ENCODE measurements at places on chromosomes 16 and 17.

DNA sequence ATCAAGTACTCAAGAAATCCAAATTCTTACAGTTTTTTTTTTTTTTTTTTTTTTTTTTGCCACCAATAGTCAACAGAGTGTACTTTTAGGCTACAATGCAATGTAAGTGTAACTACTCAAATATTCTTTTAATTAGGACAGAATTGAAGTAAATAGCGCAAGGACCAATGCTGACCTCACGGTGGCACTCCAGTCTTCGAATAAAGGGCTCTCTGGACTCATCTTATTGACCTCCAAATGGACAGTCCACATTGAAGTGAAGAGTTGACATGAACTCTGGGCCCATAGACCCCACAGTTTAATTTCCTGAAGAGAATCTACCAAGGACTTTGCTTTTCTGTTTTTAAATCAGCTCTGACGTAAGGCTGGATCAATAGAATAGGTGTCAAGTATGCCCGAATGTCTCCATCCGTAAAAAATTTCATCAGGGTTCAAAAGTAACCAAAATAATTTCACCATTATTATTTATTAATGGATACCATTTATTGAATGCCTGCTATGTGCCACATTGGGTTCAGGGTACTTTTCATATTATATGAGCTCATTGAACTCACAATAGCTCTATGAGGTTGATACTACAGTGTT lies 7.3 kb upstream of the DDX52 start:
- DNase-seq = peak; percentile 10

GRCh38 chr16:63652091-63652490 lies 1469.8 kb downstream of the CDH11 start:
- no peak for DNase-seq

- DNase-seq = no peak
Measured at GRCh38 chr16:56388209-56388608, 37.1 kb downstream of the AMFR start.

DNA sequence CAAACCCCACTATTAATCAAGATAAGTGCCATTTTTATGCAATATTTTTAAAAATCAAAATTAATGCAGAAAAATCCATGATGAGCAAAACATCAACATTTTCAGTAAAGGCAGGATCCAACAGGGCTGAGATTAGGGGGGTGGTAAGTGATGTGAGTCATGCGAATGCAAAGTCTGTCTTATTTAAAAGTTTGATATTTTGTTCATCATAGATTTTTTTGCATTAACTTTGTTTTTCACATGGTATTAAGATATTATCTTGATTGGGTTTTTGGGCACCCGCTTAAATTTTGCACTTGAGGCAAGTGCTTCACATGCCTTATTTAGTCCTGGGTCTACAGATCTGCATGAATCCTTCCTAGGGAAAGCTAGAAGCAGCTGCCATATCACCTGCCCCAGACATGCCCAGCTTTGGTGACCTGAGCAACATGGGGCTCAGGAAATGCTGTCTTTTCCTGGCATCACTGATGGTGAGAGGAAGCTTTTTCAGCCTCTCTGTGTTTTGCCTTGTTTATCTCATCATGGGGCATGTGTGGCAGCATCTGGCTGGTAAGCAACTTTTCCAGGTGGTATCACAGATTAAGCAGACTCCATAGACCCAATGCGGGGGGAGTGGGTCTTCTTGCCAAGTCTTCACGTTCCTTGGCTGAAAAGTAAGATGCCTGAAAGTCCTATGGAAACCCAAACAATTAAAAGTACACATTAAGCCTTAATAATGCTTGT lies 57.6 kb upstream of the NFAT5 start:
- no peak for DNase-seq

GRCh38 chr17:73521376-73521775 lies 122.9 kb downstream of the SDK2 start:
- DNase-seq = no peak

DNA sequence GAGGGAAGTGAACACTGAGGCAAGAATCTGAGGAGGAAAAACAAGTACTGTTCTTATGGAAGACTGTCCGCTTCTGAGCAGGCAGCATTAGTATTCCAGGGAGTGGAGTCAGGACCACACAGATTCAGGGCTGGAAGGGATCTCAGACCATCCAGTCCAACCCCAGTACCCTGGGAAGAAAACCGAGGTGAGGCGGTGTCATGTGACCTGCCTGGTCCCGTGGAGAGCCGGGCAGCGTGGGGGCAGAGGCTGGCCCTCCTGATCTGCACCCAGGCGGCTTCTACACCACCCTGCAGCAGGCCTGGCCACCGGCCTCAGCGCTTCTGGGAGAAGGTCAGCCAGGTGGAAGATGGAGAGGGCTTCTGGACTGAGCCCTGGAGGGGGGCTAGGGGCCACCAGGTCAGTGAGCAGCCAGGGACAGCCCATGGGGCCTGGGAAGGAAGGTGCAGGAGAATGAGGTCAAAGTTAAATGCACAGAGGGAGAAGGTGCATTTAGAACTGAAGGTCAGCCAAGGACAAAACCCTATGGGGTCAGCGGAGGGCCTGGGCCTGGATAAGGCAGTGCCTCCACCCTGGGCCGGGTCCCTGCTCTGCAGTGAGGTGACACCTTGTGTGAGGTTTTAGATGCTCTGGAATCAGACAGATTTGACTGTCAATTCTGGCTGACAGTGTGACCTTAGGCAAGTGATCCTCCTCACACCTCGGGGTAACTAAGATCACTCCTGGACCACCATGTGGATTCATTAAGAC lies 45.9 kb downstream of the VAC14 start:
- DNase-seq = no peak

- DNase-seq = no peak
Measured at GRCh38 chr17:74387365-74388218, 20.3 kb downstream of the GPR142 start.

DNA sequence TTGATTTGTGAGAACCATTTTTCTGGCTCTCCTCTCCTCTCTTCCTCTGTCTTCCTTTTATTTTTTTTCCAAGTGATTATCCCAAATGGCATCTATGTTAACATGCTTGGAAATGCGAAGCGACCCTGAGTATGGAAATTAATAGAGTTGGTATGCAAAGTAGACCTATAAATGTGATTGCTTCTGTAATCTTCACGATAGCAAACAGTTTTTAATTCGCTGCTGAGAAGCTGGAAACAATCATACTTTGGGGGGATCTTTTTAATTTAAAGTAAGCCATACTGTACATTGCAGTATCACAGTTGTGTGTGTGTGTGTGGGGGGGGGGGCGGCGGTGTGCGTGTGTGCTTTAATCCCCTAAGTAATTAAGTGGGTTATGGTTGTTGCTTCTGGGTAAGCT lies 233.3 kb downstream of the CDH13 start:
- DNase-seq = no peak

DNA sequence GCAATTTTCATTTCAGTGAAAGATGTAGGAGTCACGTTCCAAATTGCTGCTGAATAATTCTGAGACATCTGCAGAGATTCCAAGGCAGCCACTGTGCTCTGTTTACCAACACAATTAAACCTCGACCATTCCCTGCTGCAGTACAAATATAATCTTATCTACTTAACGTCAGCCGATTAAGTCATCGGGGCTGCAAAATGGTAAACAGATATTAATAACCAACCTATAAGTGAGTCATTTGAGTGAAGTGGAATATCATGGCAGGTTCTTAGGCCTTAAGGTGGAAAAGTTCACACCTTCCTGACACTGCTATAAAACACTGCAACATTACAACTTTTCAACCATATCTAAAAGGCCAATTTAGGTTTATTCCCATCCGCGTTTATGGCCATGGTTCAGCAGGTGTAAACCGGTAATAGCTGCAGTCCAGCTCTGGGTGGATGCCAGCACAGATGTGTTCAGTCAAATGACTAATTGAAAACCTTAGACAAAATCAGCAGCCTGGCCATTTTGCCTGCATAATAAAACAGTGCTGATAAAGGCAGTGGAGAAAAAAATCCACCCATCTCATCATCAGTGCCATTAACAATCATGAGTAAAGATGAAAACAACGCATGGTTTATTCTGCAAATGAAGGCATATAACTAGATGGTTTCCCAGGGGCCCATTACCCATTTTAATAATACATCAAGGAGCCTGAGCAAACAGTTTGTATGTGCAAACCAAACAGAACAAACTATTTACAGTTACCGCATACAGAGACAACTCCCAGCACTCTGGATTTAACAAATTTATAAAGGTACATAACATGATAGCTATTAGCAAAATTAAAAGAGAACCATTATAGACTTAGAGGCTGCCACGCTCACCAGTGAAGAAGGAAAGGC lies 202.9 kb upstream of the IRX3 start:
- DNase-seq = no peak

DNA sequence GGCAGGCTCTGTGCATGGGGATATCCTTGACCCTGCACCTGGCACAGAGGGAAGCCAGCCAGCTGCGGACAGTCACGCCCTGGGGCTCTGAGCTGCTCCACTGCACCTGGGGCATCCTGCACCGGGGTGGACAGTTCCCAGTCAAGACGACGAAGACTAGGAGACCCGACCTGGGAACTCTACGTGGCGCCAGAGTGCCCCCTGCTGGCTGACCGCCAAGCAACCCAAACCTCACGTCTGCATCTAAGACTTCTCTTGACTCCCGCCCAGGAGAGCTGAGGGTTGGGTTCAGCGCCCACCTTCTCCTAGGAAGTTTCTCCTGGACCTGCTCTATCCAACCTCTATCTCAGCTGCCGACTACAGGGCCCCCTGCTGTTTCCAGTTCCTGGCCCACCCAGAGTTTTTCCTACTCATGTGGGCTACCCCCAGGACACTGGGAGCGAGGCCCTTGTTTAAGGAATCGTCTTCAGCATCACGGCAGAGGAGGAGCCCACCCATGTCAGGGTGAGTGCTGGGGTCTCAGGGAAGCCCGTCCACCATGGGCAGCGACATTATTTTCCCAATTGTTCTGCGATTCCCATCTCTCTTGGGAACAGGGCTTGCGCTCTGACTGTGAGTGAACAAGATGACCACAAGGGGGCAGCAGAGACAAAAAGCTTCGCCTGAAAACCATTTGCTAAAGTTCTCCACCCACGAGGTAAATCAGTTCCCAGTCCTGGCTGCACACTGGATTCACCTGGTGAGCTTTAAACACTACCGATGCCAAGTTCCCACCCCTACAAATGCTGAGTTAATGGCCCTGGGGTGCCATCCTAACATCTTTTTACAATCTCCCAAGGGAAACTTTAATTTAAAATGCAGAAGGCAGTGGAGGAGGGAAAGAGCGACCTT lies 29.3 kb downstream of the TLE7 start:
- DNase-seq = peak; percentile 13

DNA sequence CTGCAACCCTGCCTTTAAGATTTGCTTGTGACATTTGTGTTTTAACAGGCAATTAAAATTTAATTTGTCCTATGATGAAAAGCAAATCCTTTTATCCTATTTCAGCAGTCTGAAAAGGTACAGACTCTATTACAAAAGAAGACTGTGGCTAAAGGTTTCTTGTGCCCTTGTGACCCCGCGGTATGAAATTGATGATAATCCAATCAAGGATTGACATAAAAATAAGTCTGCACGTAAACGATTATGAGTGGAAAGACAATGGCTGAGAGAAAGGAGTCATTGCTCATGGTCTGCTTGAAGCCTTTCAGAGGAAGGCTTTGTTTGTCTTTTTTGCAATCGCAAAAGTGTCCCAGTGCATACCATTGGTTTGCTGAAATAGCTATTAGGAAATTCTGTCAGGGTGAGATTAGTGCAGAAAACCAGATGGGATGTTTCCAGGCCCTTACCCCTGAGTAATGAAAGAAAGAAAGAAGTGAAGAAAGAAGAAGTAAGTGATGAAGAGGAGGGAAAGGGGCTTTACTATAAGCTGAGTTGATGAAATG lies 867.8 kb upstream of the CDH8 start:
- no peak for DNase-seq

DNA sequence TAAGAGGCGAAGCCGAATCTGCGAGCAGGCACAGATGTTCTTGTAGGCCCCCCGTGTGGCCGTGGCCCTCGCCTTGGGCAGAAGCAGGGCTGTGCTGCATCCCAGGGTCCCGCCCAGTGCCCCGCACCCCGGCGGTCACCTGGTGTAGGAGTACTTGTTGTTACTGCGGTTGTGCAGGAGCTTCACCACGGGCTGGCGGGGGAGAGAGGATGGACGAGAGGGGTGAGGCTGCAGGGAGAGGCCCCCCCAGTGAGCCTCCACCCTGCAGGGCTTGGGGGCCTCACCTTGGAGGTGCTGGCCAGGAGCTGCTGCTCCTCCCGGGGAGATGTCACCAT lies 11.4 kb downstream of the ASPHD1 start:
- DNase-seq = no peak

- DNase-seq = no peak
Measured at GRCh38 chr16:69894676-69895075, 56.5 kb upstream of the CLEC18A start.

DNA sequence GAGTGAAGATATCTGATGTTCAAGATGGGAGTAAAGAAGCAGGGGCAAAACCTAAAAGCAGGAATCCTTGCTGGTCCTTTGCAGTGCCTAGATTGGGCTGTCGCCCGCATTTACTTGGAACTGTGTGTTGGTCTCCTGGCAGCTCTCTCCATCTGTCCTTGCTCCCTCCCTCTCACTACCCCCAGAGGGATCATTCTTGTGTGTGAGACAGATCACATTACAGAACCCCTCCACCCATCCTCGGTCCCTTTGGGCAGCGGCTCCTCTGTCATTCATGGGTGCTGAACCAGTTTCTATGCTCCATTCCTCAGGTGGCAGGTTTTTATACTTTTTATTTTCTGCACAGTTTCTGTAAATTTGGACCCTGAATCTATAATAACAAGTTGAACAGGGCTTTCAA lies 99.4 kb upstream of the MYOCD start:
- no peak for DNase-seq

- no peak for DNase-seq
Measured at GRCh38 chr16:51248217-51248616, 97.1 kb upstream of the SALL1 start.

DNA sequence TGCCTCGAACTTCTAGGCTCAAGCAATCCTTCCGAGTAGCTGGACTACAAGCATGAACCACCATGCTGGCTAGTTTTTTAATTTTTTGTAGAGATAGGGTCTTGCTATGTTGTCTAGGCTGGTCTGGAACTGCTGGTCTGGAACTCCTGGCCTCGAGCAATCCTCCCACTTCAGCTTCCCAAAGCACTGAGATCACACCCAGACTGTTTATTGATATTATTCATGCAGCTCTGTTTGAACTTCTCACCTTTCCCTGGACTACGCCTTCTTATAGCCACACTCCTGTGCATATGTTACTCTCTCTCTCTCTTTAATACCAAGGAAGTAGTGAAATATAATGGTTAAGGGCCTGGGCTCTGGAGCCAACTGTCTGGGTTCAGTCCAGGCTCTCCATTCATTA lies 4.6 kb downstream of the COG7 start:
- no peak for DNase-seq

- no peak for DNase-seq
Measured at GRCh38 chr16:65178151-65178550, 56.3 kb upstream of the CDH11 start.

All from NCI-H187 (cell line).